ENCODE measurements at places on chromosomes 7 and 10. TPM values are rescaled to one million over a fixed set of nuclear protein-coding genes. Genes with fewer than 3 reads are reported as not detected.

DNA sequence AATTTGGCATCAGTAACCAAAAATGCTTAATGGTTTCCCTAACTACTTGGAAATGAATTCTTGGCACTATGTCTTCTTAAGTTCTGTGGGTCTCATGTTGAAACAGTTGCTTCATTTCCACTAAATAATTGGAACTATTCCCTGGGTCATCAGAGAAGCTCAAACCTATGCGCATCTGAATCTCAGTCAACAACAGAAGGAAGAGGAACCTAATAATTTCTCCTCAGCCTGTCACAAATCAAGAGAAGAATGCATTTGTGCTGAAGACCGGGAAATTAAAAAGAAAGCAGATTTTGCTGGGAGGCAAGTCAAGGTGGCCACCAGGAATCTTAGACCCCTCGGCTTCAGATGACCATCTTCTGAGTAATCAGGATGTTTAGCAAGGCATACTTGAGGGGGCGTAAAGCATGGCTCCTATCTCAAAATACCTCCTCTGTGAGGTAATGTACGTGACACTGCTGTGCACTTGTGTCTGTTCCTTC lies 41.4 kb downstream of the TOMM7 start:
- DNase-seq, result no peak

DNA sequence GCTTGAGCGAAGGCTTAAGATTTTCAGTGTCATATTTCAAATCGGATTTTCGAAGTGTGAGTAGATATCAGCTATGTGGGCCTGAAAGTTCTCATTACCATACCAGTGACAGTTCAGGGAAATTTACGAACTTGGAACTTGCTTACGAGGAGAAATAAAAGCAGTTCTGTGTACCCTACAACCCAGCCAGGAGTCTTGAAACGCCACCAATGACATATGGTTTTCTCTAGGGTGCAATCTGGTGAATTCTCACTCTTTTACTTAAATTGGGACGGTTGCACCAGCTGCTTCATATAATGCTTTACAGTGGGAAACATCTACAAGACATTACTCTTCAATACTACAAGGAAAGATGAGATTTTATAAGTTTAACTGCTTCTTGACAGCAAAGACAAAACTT lies 253.6 kb upstream of the FOXK1 start:
- no peak for DNase-seq

DNA sequence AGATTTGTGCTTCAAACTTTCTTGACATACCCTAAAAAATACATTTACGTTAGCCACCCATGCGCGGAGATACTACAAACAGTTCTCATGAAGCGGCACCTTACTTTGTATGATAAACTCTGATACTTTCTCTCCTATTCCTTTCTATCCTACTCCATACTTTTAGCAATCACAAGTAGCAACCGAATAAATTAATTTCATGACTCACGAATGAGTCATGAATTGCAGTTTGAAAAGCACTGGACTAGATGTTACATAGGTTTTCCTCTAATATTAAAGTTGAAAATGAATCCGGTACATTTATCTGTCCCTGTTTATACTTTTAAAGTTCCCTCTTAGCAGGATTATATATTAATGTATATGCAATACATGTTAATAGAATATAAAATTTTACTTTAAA lies 67.6 kb downstream of the CUBN start:
- DNase-seq, result no peak

GRCh38 chr10:6013413-6014192 lies 36.3 kb upstream of the IL15RA start:
- DNase-seq, result no peak

- DNase-seq, result no peak
Observed at GRCh38 chr7:138842111-138842510, 44.1 kb upstream of the ATP6V0A4 start.

Gene ECD
- total RNA-seq, result 29.9 TPM
